ENCODE measurements at places on chromosomes 12 and 14. TPM values are rescaled to one million over a fixed set of nuclear protein-coding genes. Genes with fewer than 3 reads are reported as not detected.

The ADGRD1 gene
- total RNA-seq, result 0.05 TPM

The MYF5 gene
- total RNA-seq, result not detected

The PROX2 gene
- not detected for total RNA-seq

The CCDC38 gene
- total RNA-seq, result not detected

The ACADS gene
- 3.0 TPM for total RNA-seq

The SIRT4 gene
- total RNA-seq, result 2.7 TPM

Measured in smooth muscle cell of the umbilical artery (primary cell).